NK-92 treated with Interleukin-12 subunit alpha and Interleukin-12 subunit beta, amount 100 ng/mL, for 24 hours (cell line): ENCODE measurements at places on chromosomes 3 and 15.
A peak's percentile ranks its signal among the peaks of the same experiment; 100 is the strongest.

- no peak for DNase-seq
Measured at GRCh38 chr3:13110678-13111116, 37.5 kb upstream of the IQSEC1 start.

- DNase-seq = no peak
Measured at GRCh38 chr3:78277220-78277619, 1237.3 kb downstream of the ROBO2 start.

- no peak for DNase-seq
Measured at GRCh38 chr3:177731644-177732268, 534.5 kb upstream of the TBL1XR1 start.

GRCh38 chr15:81106560-81106959, 27.5 kb upstream of the CFAP161 start:
- no peak for DNase-seq

DNA sequence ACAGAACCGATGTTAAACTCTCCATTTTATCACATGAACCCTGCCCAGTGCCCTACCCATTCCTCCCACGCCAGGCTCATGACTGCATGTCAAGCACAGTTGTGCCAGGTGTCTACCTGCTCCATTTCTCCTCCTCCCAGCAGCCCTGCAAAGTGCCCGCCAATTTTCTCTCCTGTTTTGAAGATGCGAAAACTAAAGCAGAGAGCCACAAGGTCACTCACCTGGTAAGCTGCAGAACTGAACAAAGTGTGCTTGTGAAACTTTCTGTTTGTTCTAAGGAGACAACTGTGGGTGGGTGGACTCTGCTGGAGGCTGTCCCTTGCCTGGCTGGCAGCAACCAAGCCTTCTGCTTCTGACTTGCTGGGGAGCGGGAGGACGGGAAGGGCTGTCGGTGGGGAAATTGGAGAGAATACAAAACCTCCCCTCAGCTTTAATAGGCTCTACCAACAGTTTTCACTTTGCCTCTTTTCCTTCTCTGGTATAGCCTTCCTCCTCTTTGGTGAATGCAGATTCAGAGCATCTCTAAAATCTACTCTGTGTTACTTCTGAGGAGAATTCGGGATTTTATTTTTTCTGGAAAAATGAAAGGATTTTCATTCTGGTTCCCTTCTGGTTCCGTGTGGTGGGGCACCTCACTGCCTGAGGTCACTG, 23.0 kb downstream of the LIMD1 start:
- no peak for DNase-seq

GRCh38 chr3:80649170-80649569, 881.4 kb upstream of the ROBO1 start:
- DNase-seq = no peak

DNA sequence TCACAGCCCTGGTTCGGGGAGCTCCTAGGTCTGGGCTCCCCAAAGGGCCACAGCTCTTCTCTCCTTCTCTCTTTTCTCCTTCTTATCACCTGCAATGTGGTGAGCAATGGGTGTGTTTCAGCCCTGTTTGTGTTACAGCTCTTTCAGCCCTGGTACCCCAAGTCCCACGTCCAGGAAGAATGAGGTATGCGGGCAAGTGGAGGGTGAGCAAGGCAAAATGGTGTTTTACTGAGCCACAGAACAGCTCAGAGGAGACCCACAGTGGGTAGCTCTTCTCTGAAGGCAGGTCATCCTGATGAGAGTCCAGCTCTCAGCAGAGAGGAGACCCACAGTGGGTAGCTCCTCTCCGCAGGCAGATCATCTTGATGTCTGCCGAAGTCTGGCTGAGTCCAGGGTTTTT, 86.8 kb downstream of the BFSP2 start:
- no peak for DNase-seq

DNA sequence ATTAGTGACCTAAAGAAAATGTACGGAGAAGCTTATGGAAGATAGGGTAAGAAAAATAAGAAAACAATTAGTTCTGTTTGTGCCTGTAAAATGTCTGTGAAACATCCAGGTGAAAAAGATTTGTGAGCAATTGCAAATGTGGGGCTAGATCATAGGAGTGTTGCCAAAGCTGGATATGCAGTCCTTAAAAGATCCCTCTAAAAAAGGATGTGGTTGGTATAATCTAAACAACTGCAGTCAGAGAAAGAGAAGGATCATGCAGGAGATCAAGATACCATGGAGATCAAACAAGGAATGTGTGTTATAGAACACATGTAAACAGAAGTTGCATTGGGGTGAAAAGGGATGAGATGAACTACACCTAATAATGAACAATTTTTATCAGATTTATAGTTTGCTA, 116.8 kb downstream of the ALCAM start:
- DNase-seq = no peak

- DNase-seq = no peak
Measured at GRCh38 chr3:177361081-177361938, 164.0 kb upstream of the TBL1XR1 start.

- no peak for DNase-seq
Measured at GRCh38 chr3:143565951-143566350, 282.3 kb downstream of the SLC9A9 start.

DNA sequence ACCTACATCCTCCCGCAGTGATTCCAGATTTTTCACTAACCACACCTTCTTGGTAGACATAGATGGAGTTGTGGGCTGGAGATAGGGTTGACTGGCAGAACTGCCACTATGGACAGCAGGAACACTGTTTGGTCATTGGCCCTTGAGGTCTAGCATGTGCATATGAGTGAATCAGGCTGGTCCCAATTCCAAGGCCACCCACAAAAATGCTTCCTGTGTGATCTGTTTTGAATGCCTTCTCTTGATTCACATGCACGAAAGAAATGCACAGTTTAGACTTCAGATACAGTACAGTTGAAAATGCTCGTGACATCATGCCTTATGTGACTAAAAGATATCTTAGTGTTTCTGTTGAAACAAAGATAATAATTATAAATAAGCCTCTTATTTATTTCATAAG, 285.8 kb upstream of the SEMA6D start:
- DNase-seq = no peak

- no peak for DNase-seq
Measured at GRCh38 chr3:133694288-133695268, 32.8 kb upstream of the TOPBP1 start.

DNA sequence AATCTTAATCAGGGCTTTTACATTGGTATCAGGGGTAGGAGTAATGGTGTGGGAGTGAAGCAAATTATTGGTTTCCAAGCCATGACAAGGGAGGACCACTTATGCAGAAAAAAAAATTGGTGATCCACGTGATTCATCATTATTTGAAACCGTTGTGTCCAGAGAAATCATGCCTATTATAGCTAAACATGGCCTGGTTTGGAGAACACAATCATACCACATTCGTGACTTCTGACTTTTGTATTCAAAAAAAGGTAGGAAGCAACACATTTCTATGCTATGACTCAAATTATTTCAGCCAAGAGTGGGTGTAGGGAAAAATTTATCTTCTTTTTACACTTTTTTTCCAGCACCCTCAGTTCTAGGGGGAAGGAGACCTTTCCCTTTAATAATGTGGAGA, 924.3 kb upstream of the GBE1 start:
- DNase-seq = no peak

- no peak for DNase-seq
Measured at GRCh38 chr3:120302361-120302760, 17.3 kb upstream of the GPR156 start.

GRCh38 chr3:10008588-10009344, 17.5 kb upstream of the FANCD2 start:
- no peak for DNase-seq

DNA sequence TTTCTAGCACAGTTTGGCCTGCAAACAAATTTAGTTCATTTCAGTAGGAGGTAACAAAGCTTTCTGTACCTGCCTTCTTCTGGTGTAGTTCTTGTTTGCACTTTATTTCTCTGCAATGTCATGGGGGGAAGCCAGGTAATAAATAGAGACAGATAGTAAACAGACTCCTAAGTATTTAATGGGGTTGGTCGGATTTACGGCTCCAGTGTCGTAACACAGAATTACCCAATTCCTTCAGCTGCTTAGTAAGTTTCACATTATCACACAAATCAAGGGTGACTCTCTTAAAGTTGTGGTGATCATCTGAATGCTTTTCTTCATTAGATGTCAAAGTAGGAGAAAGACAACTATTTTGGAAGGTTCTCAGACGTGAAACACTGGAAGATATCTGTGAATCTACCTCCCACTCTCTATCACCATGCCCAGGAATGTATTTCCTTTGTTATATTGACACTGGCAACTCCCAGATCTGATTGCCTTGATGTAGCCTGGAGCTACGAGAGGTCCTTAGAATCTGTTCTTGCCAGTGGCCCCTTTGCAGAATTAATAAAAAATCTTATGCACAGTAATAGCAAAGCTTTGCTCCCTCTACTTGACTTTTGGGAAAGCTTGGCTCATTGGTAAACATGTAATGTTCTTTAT, 25.0 kb upstream of the TMC3 start:
- no peak for DNase-seq

- DNase-seq = no peak
Measured at GRCh38 chr15:40845036-40845435, 1.2 kb downstream of the SPINT1 start.

DNA sequence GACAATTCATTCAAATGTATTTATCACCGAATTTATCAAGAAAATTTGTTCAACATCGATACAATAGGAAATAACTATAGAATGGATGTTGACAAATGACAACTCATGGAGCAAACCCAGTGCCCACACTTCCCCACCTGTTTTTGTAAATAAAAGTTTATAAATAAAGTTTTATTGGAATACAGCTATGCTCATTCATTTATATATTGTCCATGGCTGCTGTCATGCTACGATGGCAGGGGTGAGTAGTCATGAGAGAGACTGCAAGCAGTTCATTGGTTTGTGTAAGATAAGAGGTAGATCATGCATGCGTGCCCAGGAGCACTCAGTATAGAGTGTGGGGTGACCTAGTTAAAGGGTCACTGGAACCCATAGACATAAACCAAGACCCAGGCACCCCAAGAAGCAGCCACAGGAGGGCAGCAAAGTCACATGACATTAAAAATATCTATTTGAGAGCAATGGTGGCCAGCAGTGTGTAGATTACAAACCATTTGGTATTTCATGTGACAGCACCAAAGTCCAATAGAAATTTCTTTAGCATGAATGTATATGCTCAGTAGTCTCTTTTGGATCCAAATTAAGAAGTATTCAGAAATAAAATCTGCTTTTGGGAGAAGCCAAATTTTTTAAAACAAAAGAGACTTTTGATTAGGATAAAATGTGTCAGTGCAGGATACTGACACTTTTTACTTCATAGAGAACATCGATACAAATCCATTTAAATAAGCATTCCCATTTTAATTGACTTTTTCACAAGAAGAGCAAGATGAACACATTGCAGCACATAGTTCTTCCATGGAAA, 794.8 kb downstream of the MCTP2 start:
- DNase-seq = peak; percentile 51

DNA sequence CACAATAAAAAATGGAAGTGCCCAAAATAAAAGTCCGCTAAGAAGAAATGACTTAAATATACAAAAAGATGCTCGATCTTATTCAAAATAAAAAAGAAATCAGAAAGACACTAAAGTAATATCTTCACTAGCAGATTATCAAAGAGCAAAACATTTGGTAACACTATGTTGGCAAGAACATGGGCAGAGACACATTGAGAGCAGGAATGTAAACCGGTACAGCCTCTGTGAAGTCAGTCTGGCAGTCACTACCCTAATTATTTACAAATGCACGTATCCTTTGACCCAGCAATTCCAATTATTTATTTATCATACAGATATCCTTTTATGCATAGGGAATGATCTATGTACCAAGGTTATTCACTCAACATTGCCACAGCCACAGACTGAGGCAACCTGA, 34.5 kb downstream of the TBL1XR1 start:
- DNase-seq = no peak

DNA sequence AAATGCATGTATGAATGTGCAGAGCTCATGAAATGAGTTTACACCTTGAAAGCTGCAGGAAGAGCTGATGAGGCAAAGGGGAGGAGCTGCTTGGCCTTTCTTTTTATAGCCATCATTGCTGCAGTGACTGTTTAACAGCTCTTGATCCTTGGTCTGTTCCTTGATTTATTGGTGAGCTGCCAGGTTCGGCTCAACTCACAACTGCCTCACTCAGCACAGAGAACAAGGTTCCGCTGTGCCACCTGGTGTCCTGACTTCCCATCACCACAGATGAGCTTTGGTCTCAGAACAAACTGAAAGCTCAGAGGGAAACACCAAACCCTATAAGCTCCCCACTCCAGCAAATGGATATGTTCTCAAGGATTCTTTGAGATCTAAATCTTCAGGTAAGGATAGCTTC, 626.1 kb downstream of the MAGI1 start:
- no peak for DNase-seq
